Dermis lymphatic vessel endothelial cell (primary cell): ENCODE measurements at places on chromosomes 7 and 10. TPM values are rescaled to one million over a fixed set of nuclear protein-coding genes. Genes with fewer than 3 reads are reported as not detected.

TCAF2 gene
- 2.9 and 3.8 TPM in 2 replicates for total RNA-seq

SLC35G1 gene
- total RNA-seq: 4.9 and 5.8 TPM in 2 replicates

CFTR gene
- total RNA-seq: not detected in 2 replicates

GIMAP4 gene
- total RNA-seq: 250 and 389 TPM in 2 replicates

IFIT1B gene
- not detected in 2 replicates for total RNA-seq

FAM25G gene
- not detected in 2 replicates for total RNA-seq

PIK3AP1 gene
- total RNA-seq: 0.09 TPM in 1 of 2 replicates, not detected in the other

ETV1 gene
- 5.6 and 13.9 TPM in 2 replicates for total RNA-seq

IRF5 gene
- total RNA-seq: under 0.01 and 0.09 TPM in 2 replicates

SDK1 gene
- 0.76 and 0.86 TPM in 2 replicates for total RNA-seq

MMD2 gene
- not detected in 2 replicates for total RNA-seq

NPY4R gene
- not detected in 2 replicates for total RNA-seq

NODAL gene
- not detected in 2 replicates for total RNA-seq

TMEM184A gene
- total RNA-seq: under 0.01 TPM in 2 replicates

ZNF488 gene
- 0.09 TPM in 1 of 2 replicates, not detected in the other for total RNA-seq

AASS gene
- total RNA-seq: 25.1 and 29.5 TPM in 2 replicates

MRLN gene
- total RNA-seq: not detected in 2 replicates

ATP5F1C gene
- 233 and 259 TPM in 2 replicates for total RNA-seq

BLNK gene
- total RNA-seq: not detected in 2 replicates

TMEM209 gene
- total RNA-seq: 6.5 and 7.2 TPM in 2 replicates

AGBL3 gene
- 1.4 TPM in 2 replicates for total RNA-seq

ANAPC16 gene
- 82.5 and 87.2 TPM in 2 replicates for total RNA-seq

TFEC gene
- 0.09 and 0.22 TPM in 2 replicates for total RNA-seq
